ENCODE measurements at places on chromosomes 11 and 22.

DNA sequence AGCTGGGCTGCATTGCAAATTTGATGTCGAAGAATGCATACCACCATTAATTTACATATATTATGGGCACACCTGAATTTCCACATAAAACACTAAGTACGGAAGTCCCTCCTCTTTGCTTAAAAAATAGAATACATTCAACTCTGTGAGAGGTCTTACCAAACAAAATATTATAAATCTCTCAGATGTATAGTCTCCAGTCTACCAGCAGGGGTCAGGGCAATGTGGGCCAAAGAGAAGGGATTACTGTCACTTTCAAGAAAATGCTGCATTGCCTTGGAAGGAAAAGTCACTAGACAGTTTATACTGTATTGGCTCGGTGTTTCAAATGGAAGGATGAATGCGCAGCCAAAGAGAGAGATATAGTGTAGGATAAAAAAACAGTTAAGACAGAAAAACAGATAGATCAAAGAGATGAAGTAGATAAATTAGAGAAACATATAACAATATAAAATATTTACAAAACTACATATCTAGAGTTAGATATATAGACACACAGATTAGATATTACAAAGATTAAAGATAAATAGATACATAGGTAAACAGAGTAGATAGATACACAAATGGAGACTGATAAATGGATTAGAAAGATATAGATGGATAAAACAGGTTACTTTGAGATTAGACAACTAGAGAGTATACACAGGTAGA lies 20.9 kb downstream of the SERGEF start:
- DNase-seq = peak; percentile 29

DNA sequence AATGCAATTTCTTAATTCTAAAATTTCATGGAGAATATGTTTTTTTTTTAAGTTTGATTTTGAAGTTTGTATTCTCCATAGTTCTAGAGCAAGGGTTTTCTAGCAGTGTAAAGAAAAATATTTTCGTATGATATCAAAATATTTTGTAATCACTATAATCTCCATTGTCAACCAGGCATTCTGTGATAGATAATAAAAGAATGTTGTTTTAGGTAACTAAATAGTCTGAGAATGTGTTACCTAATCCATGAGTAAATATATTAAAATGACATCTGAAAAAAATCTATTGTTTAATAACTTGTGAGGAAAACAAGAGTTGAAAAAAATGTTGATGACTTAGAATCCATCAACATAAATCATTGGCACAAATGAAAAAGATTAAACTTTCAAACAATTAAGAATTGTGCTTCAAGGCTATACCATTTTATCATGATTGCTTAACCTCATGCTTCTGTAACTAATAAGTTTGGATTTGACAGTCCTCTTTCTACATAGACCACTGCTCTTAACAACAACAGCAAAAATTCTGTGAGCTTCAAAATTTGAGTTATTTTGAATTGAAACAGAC lies 2211.8 kb downstream of the LRRC4C start:
- no peak for DNase-seq

- no peak for DNase-seq
These were observed 48.2 kb upstream of the CHST1 start for GRCh38 chr11:45713573-45713972.

GRCh38 chr11:134536677-134537076 lies 124.6 kb upstream of the B3GAT1 start:
- no peak for DNase-seq

DNA sequence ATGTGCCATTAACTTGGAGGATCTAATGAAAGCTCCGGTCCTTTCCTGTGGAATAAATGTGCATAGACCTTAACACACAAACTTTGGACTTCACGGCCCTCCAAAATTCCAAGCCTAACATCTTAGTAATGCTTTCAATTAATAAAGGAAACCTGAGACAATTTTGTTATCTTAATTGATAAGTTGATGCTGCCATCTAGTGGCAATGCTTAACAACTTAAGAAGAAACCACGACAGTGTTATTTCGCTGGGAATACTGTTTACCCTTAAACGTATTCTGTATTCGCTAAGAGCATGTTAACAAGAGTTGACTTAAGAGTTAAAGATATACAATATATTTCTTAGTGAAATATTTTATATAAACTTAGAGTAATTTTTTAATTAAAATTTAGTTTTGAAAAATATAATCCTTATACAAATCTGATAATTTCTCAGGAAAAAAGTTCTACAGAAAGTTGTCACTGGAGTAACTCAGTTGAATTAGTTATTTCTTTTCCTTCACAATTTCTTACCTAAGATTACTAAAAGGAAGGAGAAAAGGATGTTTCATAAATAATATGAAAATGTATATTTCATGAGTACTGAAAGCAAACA lies 35.0 kb upstream of the OR9G4 start:
- DNase-seq = peak; percentile 30

GRCh38 chr11:62542111-62542745 lies 4.4 kb downstream of the AHNAK start:
- DNase-seq = no peak

GRCh38 chr11:47896199-47896598 lies 48.0 kb upstream of the NUP160 start:
- DNase-seq = no peak

DNA sequence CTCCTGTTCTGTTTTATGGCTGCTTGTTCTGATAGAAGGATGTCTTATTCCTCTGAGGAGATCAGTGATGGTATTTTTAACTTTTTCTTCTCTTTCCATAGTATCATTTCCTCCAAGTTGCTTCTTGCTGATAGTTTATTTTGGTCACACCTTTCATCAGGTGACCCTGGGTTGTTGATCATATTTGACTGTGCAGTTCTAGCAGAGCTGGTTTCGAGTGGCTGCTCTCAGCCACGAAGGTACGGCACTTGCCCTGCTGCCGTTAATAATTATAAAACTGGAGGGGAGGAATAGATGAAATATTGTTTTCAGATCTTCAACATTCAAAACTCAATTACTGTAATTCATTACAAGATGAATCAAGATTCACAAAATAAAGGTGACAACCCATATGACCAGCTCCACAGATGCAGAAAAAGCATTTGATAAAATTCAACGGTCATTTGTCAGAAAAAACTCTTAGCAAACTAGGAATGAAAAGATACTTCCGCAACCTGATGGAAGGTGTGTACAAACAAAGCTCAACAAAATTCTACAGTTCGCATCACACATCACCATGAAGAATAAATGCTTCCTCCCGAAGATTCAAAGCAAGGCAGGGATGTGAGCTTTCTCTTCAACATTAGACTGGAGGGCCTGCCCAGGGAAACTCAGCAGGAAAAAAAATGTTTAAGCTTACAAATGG lies 59.2 kb upstream of the RTL6 start:
- no peak for DNase-seq
